ENCODE measurements at places on chromosomes 11 and 22. TPM values are rescaled to one million over a fixed set of nuclear protein-coding genes. Genes with fewer than 3 reads are reported as not detected.

GRCh38 chr11:3825473-3826154 lies 15.1 kb downstream of the RHOG start:
- no peak for DNase-seq

The GAL gene
- total RNA-seq: 226 TPM

GRCh38 chr22:38487946-38488345 lies 18.2 kb downstream of the DDX17 start:
- no peak for DNase-seq

GRCh38 chr22:19843857-19844376 lies 10.8 kb downstream of the GNB1L start:
- DNase-seq: peak; percentile 45

- DNase-seq: no peak
Observed at GRCh38 chr11:28090052-28090749, 17.8 kb downstream of the KIF18A start.

- DNase-seq: peak; percentile 91
Observed at GRCh38 chr11:112961146-112961668, at the start of gene NCAM1. Gene NCAM1, plus strand, starts transcription at chr11:112961420.

The RAB39A gene
- 7.2 TPM for total RNA-seq

The APLNR gene
- total RNA-seq: 1.4 TPM
